Breast epithelium (tissue), 4 donors: ENCODE measurements at places on chromosomes 2 and 18.
A peak's percentile ranks its signal among the peaks of the same experiment; 100 is the strongest.

GRCh38 chr2:118315606-118316005 is 227.3 kb downstream of the INSIG2 start:
- no peaks in the 10 kb centered on the region for H3K4me1 ChIP-seq
- no peaks in the 10 kb centered on the region for H3K27me3 ChIP-seq
- no peak for DNase-seq
- H3K4me3 ChIP-seq: no peak overlapping the region

- no peaks in the 10 kb centered on the region for H3K36me3 ChIP-seq
- H3K27me3 ChIP-seq: no peaks in the 10 kb centered on the region
- DNase-seq: no peak
- H3K4me3 ChIP-seq: no peak overlapping the region
Measured at GRCh38 chr2:239871481-239872435, 153.4 kb downstream of the NDUFA10 start.

DNA sequence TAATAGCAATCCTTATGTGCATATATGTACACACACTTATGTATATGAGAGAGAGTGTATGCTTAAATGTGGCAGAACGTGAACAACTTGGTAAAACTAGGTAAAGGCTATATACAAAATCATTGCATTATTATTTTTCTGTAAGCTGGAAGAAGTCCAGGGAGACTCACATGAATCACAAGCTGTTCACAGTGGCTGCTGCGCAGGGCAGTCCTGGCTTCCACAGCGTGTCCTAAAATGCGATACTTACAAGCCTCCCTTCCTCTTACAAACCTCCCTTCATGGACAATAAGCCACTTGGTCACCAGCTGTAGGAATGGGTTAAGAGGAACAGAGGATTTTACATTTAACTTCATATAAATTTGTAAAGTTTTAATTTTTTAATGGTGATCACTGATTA is 114.9 kb upstream of the AGAP1 start:
- peak overlapping the region; percentile 36 for H3K27ac ChIP-seq
- no peak overlapping the region for H3K4me3 ChIP-seq
- H3K36me3 ChIP-seq: no peaks in the 10 kb centered on the region
- H3K27me3 ChIP-seq: no peaks in the 10 kb centered on the region

GRCh38 chr18:62479574-62479973 is 43.3 kb upstream of the ZCCHC2 start:
- no peak for DNase-seq
- H3K4me3 ChIP-seq: no peak overlapping the region
- no peaks in the 10 kb centered on the region for H3K36me3 ChIP-seq
- no peaks in the 10 kb centered on the region for H3K27me3 ChIP-seq
- no peaks in the 10 kb centered on the region for H3K4me1 ChIP-seq
- no peak overlapping the region for H3K27ac ChIP-seq

DNA sequence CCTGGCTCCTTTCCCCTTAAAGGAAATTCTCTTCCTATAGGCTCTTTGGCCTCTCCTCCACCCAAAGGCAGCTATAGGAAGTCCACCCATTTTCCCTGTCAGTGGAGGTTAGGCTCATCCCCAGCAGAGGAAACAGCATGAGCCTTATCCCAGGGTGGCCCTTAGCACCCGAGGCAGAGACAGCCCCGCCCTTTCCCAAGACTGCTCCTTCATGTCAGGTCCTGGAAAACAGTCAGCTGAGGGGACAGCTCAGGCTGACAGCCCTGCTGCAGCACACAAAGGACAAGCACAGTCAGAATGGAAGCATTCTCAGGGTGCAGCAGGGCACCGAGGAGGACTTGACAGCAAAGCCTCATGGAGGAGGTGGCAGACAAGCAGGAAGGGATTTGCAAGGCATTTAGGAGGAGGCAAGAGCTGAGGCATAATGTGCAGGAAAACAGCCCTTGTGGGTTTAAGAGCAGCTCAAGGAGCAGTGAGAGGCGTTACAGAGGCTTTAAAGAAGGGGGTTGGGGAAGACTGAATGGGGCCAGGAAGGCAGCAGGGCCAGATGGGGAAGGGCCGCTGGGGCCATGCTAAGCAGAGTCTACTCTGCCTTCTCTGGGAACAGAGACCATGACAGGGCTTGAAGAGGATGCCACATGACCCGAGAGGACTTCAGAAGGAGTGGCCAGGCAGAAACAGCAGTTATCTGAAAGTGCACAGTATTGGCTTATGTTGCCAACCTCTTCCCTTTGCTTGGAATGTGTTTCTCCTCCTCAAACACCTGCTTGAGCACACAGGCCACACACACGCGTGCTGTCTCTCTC is 216.6 kb downstream of the SH3BP4 start:
- DNase-seq: no peak
- H3K36me3 ChIP-seq: no peaks in the 10 kb centered on the region
- no peak overlapping the region for H3K4me3 ChIP-seq
- no peaks in the 10 kb centered on the region for H3K27me3 ChIP-seq

- no peaks in the 10 kb centered on the region for H3K27me3 ChIP-seq
- H3K4me1 ChIP-seq: no peaks in the 10 kb centered on the region
- no peak overlapping the region for H3K4me3 ChIP-seq
- DNase-seq: no peak
- no peak overlapping the region for H3K27ac ChIP-seq
Measured at GRCh38 chr18:29160170-29160569, 983.2 kb upstream of the CDH2 start.
